ENCODE measurements at places on chromosomes 2 and 18. TPM values are rescaled to one million over a fixed set of nuclear protein-coding genes. Genes with fewer than 3 reads are reported as not detected.

The MROH2A gene
- 0.22 TPM for total RNA-seq

The LINC00305 gene
- not detected for total RNA-seq

The TLX2 gene
- total RNA-seq = 0.31 TPM

The LYPD6B gene
- 0.07 TPM for total RNA-seq

The SMAD7 gene
- 23.6 TPM for total RNA-seq

The MFF gene
- total RNA-seq = 117 TPM

The CD8B2 gene
- total RNA-seq = not detected

The AFF3 gene
- total RNA-seq = 0.08 TPM

The NXPH2 gene
- not detected for total RNA-seq

The CHCHD5 gene
- 54.7 TPM for total RNA-seq

The EMILIN1 gene
- total RNA-seq = 0.43 TPM

The SLC39A6 gene
- 54.0 TPM for total RNA-seq

The FOXI3 gene
- total RNA-seq = 0.03 TPM

The BOLL gene
- not detected for total RNA-seq

The VWA3B gene
- total RNA-seq = 0.12 TPM

The IL1B gene
- total RNA-seq = 0.13 TPM

The ABCG5 gene
- total RNA-seq = not detected

The XIRP2 gene
- total RNA-seq = not detected

The RGPD3 gene
- 0.16 TPM for total RNA-seq

The LAMA3 gene
- 45.2 TPM for total RNA-seq

The ILKAP gene
- 38.6 TPM for total RNA-seq

The CFAP53 gene
- 0.29 TPM for total RNA-seq

The CCDC85A gene
- total RNA-seq = 0.39 TPM

The TUBA4B gene
- 0.16 TPM for total RNA-seq

The CRYGD gene
- total RNA-seq = not detected

The PAIP2B gene
- total RNA-seq = 0.33 TPM

The C2orf78 gene
- not detected for total RNA-seq

The APCDD1 gene
- total RNA-seq = 0.07 TPM

The REG3A gene
- not detected for total RNA-seq

The DPYSL5 gene
- total RNA-seq = 3.7 TPM

The HOXD3 gene
- not detected for total RNA-seq

The GLS gene
- total RNA-seq = 105 TPM

The VWC2L gene
- total RNA-seq = not detected

The LYG1 gene
- total RNA-seq = 1.2 TPM

The ING5 gene
- 26.7 TPM for total RNA-seq

The ANTXR1 gene
- total RNA-seq = 164 TPM

The CLIP4 gene
- total RNA-seq = 14.4 TPM

The LRRTM1 gene
- not detected for total RNA-seq

The PER2 gene
- total RNA-seq = 8.3 TPM

The GPATCH11 gene
- 11.2 TPM for total RNA-seq

The PLCD4 gene
- 0.14 TPM for total RNA-seq
